ENCODE measurements at places on chromosomes 5 and 9. TPM values are rescaled to one million over a fixed set of nuclear protein-coding genes. Genes with fewer than 3 reads are reported as not detected.
A peak's percentile ranks its signal among the peaks of the same experiment; 100 is the strongest.

Gene ADGRV1
- total RNA-seq = 13.0 TPM

Gene MAN1B1
- total RNA-seq = 38.6 TPM

Gene PCDHA3
- total RNA-seq = 4.5 TPM

Gene MARCOL
- total RNA-seq = not detected

DNA sequence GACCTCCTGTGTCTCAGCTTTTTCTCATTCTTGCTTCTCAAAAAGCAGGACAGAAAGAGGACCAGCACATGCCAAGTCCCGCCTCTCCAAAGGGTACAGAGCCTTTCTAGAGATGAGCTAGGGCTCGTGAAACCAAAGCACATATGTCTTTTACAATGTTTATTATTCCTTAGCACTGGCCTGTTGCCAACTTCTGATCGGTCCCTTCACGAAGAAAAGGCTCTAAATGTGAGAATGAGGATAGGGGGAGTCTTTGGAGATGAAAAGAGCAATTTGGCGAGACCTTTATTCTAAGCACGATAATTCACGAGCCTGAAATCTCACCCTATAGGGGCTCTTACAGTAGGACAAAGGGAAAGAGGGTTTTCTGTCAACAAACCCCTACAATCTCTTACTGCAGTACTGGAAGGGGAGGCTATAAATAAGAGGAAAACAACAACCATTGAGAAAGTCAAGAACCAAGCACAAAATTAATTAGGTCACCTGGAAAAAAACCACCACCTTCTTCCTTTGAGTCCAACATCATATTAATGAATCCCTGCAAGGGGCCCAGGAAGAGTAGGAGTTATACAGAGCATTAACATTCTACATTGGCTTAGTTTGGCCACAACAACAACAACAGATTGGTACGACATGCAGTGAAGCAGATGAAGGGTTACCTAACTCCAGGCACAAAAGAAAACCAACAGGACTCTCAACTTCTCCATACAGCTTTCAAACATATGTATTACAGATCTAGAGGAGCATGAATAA is 309.5 kb downstream of the PDE4D start:
- no peak for DNase-seq

DNA sequence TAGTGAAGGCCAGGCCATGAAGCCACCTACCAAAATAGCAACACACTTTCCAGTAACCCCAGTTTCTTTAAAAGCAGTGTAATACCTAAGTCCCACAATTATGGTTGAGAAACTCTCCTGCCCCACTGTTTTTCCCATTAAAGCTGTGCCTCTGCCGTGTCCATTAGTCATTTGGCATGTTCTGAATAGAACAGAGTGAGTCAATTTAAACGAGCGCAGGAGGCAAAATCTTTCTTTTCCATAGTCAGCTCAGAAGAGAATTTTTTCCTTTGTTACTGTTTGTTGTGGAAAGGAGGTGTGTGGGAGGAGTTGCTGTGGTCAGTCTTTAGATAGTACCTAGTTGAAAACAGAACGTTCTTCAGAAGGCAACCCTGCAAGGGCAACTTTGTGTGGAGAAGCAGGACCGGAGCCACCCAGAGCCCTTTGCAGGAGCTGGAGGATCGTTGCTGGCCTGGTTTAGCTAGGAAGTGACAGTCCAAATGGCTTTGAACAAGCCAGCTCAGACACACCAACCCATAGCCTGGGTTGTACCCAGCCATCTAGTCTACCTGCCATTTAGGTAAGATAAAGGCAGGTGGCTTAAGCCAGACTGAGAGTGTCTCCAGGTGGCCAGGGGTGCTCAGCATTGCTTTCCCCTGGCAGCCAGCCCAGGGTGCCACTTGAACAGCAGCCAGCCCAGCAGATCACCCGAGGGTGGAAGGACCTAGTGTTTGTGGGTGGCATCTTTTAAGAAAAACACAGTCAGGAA is 30.4 kb downstream of the GADD45G start:
- peak; percentile 13 for DNase-seq

- no peak for DNase-seq
Observed at GRCh38 chr5:170757669-170758068, 25.9 kb upstream of the GABRP start.

DNA sequence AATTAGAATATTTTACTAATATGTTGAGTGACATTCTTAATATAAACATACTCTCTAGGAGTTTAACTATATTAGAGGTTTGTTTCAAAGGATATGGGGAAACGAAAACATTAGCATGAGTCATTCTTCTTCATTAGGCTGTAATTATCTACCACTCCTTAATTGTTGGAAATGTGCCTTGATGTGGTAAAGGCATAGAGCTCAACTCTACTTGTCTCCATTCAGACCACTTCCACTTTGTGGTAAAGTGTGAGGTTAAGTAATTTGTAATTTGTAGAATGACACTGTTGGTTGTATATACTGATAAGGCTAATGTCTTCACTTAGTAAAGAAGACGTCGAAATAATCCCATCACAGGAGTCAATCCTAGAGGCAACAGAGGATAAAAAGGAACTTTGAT is 58.1 kb downstream of the HAPLN1 start:
- no peak for DNase-seq

Data from H4 (cell line).